NCI-H524 (cell line): ENCODE measurements at places on chromosomes 7 and 10.

DNA sequence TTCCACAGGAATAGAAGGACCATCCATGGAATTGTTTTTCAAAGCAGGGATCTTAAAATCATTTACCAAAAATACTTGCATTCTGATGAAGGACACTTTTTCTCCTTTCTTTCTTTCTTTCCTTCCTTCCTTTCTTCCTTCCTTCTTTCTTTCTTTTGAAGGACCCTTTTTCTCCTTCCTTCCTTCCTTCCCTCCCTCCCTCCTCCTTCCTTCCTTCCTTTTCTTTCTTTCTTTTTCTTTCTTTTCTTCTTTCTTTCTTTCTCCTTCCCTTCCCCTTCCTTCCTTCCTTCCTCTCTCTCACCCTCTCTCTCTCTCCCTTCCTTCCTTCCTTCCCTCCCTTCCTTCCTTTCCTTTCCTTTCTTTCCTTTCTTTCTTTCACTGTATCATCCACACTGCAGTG lies 74.8 kb downstream of the PRKCQ start:
- no peak for DNase-seq

GRCh38 chr10:61028861-61029361 lies 84.9 kb upstream of the RHOBTB1 start:
- no peak for DNase-seq

GRCh38 chr10:125158601-125159485 lies 1.5 kb downstream of the CTBP2 start:
- DNase-seq: no peak

DNA sequence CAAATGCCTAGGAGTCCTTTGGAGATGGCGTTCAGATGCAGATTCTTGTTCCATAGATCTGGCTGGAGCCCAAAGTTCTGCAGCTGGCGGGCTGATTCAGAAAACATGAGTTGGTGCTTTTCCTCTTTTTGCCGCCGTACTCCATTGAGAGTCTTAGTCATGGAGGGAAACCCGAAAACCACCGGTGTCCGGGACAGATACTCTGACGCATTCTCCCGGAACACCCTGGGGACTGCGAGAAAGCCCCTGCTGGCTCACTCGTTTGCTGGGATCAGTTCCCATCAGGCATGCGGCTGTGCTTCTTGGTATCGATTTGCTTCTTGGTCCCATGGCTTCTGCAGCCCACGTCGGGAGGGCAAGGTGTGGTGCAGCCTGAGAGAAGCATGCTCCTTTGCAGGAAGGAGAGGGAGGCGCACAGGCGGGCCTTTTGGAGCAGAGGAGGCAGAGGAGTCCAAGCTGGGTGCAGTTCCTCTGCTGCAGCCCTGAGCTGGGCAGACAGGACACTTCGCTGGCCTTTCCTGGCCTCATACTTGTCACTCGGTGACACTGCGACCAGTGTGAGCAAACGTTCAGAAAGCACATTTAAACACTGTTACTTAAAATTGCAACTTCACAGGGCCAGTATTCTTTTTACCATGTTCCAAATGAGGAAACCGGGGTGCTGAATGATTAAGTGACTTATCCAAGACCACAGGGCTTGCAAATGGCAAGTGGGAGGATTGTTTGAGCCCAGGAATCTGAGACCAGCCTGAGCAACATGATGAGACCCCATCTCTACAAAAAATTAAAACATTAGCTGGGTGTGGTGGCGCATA lies 30.6 kb upstream of the PFKFB3 start:
- DNase-seq: no peak

DNA sequence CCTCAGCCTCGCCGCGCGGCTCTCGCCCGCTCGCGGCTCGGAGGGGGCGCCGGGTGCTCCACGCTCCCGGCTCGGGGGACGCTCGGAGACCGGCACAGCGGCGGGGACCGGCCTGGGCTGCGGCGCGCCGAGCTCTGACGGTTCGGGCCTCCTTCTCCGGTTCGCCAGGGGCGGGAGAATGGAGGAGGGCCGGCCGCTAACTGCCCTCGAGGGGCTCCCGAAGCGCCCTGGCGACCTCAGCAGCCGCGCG lies 232 bp upstream of the GRID1 start:
- no peak for DNase-seq

DNA sequence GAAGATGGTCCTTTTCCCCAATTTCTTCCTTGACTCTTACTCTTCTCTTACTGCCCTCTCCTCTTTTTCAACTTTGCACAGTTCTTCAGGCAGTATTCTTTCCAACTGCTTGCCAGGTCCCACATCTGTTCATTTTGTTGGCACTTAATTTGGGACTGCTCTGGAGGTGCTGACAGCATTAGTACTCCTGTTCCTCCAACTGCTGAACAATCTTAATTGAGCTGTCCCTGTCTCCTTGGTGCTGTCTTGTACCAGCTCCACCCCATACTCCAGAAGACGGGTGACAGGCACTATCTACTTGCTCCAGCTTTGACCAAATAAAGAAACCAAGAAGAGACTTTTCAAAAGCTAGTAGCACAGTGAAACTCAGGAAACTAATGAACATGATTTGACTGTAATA lies 160.0 kb downstream of the PDE1C start:
- no peak for DNase-seq

DNA sequence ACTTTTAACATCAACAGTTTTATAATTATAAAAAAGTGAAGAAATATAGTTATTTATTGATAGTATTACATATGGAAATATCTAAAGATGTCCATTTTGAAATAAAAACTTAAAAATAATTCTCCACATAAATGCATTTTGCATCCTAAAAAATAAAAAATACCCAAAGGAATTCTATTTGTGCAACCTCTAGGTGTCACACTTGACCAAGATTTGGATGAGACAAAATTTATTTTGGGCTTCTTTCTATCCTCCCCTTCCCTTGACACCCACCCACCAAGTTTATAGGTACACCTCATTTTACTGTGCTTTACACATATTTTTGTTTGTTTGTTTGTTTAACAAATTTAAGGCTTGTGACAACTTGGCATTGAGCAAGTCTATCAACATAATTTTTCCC lies 3.3 kb upstream of the THSD7A start:
- peak; percentile 21 for DNase-seq

- DNase-seq: no peak
These were observed 114.3 kb downstream of the LRRN3 start for GRCh38 chr7:111205251-111205650.

GRCh38 chr7:123143252-123144006 lies 56.3 kb downstream of the SLC13A1 start:
- no peak for DNase-seq

DNA sequence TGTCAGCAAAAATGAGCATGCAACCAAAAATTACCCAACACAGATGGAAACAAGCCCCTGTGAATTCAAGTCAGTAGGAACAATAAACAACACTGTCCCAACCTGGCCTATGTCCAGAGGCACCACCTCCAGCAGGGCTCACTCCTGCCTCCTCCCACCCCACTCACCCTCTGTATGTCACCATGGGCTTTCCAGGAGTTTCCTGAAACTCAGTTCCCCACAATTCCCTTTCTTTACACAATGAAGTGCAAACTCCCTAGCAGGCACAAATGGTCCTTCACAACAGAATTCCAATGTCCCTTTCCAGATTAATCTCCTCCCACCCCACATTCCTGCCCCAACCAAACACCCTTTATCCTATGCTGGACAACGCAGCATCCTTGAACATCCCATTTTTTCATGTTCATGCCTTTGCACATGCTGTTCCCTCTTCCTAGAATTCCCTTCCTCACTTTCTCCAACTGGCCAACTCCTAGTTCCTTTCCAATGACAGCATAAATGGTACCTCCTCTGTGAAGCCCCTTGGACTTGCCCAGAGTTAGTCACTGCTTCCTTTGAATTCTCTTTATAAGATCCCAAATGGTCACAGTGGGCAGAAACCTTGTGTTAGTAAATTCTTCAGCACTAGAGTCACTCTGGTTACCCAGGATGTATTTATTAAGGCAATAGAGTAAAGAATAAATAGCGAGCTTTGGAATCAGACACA lies 157.5 kb downstream of the SLIT1 start:
- DNase-seq: no peak

GRCh38 chr10:62830679-62831078 lies 14.5 kb upstream of the EGR2 start:
- DNase-seq: no peak

DNA sequence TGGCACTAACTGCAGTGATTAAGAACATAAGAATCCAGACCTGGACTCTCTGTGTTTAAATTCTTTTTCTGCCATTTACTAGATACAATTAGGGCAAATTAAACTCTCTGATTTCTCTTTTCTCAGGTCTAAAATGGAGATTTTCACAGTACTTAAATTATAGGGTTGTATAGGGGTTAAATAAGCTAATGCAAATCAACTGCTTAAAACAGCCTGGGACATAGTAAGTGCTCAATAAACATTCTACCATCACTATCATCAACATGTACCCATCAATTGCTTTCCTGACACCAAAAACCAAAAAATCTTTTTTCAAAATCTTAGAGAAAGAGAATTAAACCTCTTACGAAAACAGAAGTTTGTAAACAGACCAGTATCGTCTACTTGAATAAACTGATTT lies 4.5 kb downstream of the ZNF800 start:
- DNase-seq: no peak

DNA sequence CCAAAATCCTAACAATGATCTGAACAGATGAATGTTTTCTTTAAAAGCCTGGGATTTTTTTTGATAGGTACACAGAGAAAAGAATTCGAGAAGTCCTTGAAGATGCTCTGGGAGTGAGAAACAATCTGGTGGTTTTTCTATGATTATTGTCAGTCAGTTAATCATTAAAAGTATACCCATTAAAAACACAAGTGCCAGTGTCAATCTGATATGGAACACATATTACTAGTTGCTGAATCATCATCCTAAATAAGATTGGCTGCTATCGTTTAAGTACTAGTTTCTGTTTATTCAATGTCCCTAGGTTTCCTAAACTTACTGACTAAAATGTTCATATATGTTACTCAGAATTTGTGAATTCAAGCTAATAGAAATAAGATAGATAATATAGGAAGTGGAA lies 16.1 kb downstream of the COL28A1 start:
- DNase-seq: no peak

GRCh38 chr10:4283846-4284610 lies 499.0 kb upstream of the KLF6 start:
- no peak for DNase-seq

DNA sequence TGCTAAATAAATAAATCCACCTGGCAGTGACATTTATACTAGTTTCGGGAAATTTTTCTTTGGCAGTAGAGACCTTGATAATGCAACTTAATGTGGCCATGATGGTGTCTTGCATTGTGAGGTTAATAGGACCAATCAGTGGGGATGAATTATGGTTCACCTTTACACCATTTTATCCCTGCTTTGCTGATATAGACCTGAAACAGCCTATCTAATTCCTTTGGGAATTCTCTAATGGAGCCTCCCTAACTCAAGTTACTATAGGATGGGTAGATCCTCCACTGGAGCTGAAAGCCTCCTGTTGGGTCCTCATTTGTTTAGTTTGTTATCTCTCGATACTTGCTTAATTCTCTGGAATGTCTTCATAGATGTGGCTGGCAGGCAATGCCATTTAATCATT lies 276.7 kb downstream of the CNTNAP2 start:
- DNase-seq: no peak

- DNase-seq: no peak
These were observed 351.2 kb downstream of the GFRA1 start for GRCh38 chr10:115921795-115922194.

DNA sequence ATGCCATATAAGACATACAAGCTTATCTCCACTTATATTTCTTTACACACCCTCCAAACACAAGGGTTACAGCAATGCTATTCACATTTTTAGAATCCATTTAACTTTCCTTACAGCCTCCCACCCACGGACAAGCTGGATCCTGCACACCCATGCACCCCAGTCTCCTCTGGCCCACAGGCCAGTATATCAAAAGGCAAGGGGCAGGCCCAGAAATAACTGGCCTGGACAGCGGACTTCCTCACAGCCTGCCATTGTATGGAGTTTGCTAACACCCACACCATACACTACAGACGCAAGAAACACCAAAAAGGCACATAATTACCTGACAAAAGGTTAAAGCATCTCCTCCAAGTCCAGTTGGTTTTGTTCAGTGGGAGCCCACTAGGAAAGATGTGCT lies 12.0 kb downstream of the HOXA4 start:
- DNase-seq: no peak

- no peak for DNase-seq
These were observed 24.4 kb downstream of the PCDH15 start for GRCh38 chr10:54776622-54777021.

DNA sequence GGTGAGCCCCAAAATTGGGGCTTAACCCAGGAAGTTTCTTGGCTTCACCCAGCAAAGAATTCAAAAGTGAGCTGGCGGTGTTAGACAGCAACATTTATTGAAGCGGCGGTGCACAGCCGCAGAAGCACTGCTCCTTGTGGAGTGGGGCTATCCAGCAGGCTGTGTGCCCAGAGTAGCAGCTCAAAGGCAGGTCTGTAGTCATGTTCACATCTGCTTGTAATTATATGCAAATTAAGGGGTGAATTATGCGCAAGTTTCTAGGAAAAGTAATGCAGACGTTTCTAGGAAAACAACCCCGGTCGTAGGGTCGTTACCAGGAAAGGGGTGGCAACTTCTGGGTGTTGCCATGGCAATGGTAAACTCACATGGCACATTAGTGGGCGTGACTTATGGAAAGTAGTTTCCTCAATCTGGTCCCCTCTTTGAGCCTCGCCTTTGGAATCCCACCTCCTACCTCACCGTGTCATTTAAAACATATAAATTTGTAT lies 13.7 kb upstream of the KBTBD2 start:
- DNase-seq: peak; percentile 68

DNA sequence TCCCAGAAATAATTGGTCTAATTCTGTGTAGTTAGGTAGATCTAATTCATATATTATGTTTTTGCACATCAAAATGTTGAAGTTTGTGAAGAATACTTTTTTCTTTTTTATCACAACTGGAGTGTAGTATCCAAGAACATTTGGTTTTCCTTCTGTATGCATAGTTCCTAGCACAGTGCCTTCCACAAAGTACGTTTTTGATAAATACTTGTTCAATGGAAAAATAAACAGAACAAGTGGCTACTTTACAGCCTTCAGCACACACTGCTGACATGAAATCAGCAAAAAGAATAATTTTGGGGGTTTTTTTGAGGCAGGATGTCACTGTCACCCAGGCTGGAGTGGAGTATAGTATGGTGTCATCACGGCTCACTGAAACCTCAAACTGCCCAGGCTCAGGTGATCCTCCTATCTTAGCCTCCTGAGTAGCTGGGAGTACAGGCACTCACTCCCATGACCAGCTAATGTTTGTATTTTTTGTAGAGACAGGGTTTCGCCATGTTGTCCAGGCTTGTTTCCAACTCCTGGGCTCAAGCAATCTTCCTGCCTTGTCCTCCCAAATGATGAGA lies 27.9 kb downstream of the TARP start:
- no peak for DNase-seq

- DNase-seq: no peak
These were observed 567.7 kb downstream of the TCERG1L start for GRCh38 chr10:130743751-130744271.

GRCh38 chr7:97772045-97772901 lies 40.4 kb downstream of the TAC1 start:
- no peak for DNase-seq

GRCh38 chr10:56231436-56231835 lies 129.6 kb downstream of the ZWINT start:
- no peak for DNase-seq

DNA sequence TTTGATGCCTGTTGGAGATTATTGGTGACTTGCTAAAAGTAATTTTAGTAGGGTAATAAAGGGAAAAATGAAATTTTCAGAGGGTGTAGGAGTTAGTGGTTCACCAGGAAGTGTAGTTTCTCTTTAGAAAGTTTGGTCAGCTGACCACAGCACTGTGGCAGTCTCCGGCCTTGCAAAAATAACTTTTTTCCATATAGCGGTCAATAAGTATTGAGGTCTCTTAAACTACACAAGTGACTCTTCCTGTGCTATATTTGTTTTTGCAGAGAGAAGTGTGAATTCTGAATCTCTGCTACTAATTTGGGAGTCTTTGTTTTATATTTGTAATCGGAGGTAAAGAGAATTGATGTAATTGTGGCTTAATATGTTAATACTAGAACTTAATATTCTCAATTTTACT lies 24.3 kb downstream of the PTPN12 start:
- DNase-seq: no peak
